Ureter (tissue), 1 donor: ENCODE measurements at places on chromosomes 2 and 18.

DNA sequence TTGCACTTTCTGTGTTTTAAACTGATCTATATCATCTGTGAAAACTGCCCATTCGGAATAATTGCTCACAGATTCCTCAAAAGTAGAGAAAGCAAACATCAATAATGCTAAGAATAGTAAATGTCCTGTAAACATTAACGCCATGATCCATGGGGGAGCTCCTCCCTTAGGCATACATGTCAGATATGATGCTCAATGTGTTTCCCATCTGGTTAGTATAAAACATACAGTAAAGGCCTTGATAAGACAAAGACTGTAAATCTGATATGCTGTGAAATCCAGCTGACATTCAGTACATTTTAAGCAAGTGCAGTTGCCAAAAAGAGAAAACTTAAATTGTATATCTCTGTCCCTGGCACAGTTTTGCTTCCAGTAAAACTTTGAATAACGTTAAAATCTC lies 2.1 kb downstream of the DSEL start:
- no peak for DNase-seq

DNA sequence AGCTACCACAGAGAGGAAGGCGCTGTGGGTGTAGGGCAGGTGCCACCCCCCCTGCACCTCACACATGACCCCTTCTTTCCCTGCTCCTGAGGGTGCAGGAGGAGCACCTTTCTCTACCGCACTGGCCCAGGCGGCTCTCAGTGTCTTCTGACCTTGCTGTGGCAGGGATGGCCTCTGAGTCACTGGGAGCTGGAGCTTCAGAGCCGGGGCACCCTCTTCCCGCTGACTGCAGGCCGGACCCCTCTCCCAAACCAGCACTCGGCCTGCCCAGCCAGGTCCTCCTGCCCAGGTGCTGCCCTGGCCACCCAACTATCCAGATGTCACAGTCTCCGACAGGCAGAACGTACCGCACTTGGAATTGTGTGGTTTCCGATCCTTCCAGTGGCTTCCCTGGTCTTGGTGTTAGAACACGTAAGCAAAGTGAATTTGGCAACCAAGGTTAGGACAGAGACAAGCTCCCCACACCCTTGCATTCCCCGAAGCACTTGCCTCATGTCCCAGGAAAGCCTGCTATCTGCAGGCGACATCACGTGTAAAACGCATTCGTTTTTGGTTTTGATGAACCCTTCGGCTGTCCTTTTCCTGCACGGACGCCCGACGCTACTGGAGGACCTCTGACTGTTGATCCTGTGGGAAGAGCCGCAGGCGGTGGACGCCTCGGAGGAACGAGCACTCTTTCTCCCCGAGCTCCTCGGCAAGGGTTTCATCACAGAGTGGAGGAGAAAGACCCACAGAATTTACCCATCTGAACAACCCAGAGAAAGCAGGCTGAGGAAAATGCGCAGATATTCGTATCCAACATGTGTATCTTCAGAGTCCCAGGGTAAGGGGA lies 24.7 kb upstream of the KCNG2 start:
- no peak for DNase-seq

- DNase-seq = no peak
Measured at GRCh38 chr2:161358838-161359237, 50.6 kb downstream of the PSMD14 start.

GRCh38 chr2:49643149-49643548 lies 488.8 kb upstream of the FSHR start:
- no peak for DNase-seq

DNA sequence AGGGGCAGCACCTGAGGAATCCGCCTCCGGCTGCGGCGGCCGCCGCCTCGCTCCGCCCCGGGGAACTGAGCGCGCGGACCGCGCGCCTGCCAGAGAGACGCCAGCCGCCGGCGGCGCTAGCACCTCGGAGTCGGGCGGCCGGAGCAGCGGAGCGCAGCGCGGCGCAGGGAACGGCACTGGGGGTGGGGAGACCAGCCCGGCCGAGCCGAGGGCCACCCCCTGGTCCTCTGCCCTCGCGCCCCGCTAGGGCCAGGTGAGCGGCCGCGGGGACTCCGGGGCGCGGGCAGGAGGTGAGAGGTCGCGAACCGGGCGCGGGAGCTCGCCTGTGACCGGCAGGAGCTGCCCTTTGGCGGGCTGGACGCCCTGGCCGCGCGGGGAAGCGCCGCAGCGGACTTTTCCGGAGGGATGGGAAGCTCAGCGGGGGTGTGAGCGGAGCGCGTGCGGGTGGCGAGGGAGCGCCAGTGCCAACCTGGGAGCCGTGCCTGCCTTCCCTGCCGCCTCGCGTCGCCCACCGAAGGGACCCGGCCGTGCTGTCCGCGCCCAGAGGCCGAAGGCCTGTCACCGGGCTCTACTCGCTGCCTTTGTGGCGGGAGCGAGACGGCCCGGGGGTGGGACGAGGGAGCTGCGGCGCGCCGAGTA lies at the start of gene GREB1L:
GREB1L (plus strand) TSS at position 92 of the 639 bp plus-strand sequence. CDS start 141,287 bp downstream, outside the sequence.
- no peak for DNase-seq

GRCh38 chr18:44637210-44638033 lies 43.3 kb upstream of the SETBP1 start:
- DNase-seq = no peak

DNA sequence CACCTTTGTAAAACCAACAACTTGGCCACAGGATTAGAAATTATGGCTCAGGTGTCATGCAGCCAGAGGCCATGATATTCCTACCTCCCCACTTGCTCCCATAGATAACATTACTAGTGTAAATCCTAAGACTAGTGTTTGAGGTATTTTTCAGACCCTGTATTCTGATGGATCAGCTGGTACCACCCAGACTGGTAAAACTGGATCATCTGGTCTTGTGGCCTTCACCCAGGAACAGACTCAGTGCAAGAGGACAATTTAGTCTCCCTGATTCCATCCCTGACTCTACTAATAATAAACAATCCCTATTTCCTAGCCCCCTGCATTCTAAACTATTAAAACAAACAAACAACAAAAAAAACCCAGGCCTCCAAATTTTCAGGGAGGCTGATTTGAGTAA lies 121.0 kb downstream of the ALPK2 start:
- no peak for DNase-seq

DNA sequence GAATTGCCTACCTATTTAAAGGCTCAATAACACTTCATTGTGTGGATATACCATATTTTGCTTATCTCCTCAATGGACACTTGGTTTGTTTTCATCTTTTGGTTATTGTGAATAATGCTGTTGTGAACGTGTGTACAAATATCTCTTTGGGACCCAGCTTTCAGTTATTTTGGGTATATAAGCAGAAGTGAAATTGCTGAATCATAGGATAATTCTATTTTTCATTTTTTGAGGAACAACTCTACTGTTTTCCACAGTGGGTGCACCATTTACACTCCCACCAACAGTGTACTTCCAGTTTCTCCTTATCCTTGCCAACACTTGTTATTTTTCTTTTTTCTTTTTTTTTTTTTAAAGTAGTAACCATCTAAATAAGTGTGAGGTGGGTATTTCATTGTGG lies 29.0 kb downstream of the PTPN4 start:
- no peak for DNase-seq

GRCh38 chr2:236661061-236661761 lies 91.6 kb downstream of the ACKR3 start:
- peak; percentile 41 for DNase-seq

DNA sequence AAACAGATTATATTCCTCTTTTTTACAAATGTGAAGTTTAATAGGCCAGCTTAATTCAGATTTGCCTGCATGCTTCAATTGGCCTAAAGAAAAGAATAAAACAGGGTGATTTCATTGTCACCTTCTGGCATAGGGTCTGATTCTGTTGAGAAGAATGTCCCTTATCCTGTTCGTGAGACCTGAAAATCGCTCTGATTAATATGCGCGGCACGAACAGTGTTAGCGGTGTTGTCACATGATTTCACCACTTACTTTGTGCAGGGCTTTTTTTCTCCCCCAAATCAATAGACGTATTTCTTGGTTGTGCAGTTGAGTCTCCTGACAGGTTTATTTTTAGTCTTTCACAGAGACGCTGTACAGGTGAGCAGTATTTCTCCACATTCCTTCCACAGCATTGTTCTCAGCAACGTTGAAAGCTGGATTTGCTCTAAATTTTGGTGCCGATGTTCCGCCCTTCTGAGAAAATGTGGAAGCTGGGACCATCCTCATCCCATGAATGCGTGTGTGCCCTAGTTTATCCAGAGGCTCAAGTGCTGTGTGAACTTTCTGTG lies 81.9 kb downstream of the ITGB1BP1 start:
- no peak for DNase-seq

DNA sequence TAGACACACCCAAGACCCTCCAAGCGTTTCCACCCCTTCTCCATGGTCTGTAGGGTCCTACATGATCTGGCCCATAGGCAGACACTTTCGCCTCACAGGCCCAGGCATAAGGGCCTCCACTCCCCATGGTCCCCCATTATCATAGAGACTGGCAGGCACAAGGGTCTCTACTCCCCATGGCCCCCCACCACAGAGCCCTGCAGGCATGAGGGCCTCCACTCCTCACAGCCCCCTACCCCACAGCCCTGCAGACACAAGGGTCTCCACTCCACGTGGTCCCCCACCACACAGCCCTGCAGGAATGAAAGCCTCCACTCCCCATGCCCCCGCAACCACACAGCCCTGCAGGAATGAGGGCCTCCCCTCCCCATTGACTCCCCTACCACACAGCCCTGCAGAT lies 159.7 kb upstream of the AGAP1 start:
- no peak for DNase-seq

DNA sequence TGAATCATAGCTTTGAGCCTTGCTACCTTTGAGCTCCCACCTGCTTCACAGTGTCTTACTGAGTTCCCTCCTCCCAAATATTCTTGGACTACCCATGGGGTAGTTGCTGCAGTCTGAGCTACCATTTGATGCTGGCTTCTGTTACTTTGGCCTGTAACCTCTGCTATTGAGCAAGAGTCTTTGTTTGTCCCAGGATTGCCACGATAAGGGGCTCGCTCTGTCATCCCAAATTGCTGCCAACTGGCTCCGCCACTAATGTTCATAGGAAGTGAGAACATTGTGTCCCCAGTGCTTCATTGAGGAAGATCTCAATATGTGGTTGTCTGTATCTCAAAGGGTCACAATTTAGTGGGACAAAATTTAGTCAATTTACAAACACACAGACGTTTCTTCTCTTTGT lies 103.8 kb downstream of the TRIM43 start:
- peak; percentile 71 for DNase-seq

GRCh38 chr2:11456251-11456650 lies 9.7 kb downstream of the E2F6 start:
- no peak for DNase-seq

DNA sequence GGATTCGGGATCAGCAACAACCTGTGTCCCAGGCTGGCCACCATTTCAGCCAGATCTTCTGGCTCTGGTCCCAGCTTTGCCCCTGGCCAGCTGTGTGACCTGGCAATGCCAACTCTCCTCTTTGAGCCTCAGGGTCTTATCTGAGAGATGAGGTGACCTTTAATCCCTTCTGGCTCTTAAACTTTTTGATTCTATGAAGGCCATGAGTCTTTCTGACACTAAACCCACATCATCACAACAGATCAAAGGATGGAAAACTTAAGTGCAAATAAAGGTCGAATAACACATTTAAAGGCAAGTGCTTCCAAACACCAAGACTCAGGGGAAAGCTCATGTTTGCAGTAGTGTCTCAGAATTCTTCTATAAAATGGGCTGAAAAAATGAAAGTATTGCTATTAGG lies 491.8 kb upstream of the NRP2 start:
- no peak for DNase-seq

DNA sequence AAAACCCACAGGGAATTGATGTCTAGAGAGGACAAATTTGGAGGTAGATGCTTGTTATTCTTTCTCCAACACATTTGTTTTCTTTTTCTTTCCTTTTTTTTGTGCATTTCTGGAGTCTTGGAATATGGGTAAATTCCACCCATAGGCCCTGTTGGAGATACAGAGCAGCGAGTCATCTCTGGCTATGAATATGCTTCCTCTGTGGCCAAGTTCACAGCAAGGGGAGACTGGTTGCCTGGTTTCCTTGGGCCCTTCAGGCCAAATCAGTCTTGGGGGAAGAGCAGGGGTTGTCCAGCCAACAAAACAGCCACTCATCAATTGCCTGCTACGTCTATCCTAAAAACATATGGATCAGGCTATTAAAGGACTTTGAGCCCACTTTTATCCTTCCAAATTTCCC lies 27.5 kb downstream of the SP100 start:
- DNase-seq = no peak

GRCh38 chr2:44934983-44935728 lies 6.3 kb upstream of the SIX3 start:
- no peak for DNase-seq

DNA sequence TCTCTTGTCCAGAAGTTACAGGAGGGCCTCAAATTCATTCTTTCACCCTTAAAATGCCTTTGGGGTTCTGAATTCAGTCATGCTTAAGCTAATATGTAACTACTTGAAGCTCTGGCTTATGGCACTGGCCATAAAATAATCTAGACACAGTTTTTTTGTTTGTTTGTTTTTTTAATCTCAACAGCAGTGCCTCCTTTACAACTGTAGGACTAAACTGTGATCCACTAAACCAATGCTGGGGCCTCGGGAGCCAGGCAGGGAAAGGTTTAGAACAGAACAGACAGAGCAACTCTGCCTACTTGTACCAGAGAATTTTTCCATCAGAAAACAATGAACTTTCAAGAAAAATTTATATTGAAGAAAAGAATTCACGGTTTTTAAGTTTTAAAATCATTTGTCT lies 1.7 kb downstream of the STAM2 start:
- no peak for DNase-seq

DNA sequence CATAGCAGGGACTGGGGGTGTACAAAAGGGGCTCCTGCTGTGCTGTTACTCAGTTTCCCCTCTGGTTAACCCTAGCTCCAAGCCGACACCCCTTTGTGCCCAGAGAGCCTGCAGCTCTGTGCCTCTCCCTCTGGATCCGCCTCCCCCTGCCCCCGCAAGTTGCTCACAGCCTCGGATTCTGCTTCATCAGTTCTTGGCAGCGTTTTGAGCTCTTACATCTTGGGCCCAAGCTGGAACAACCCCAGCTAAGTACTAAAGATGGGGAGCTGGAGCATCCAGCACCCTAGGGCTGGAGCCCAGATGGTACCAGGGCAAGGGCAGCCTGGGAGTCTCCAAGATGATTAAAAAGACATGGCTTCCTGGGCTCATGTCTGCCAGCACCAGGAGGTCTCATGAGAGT lies 40.7 kb downstream of the POMC start:
- DNase-seq = no peak
